Pulmonary artery endothelial cell (primary cell): ENCODE measurements at places on chromosomes 7 and 10. TPM values are rescaled to one million over a fixed set of nuclear protein-coding genes. Genes with fewer than 3 reads are reported as not detected.
A peak's percentile ranks its signal among the peaks of the same experiment; 100 is the strongest.

DNA sequence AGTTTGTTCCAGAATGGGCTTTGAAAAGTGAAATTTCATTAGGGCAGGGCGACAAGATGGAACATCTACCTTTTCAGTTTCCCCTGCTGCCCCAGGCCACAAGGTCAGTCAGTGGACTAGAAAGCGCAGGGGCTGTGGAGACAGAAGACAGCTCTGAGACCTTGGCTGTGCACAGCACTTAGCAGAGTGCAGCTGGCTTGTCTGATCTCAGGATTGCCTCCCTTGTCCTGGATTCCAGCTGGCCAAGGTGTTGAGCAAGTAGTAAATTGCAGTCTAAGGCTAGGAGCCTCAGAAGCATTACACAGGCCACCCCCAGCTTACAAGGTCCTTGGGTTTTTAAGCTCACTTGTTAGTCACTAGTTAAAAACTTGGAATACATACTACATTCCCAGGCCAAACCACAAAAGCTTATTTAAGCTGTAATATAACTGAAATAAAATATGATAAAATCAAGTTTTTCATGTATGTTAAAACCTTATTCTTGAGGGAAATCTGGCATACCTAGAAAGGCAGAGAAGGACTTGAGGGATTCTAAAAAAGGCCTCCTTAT lies 67.3 kb upstream of the NPY start:
- DNase-seq: no peak

GRCh38 chr10:16814012-16814411 lies 3.2 kb downstream of the RSU1 start:
- no peak for DNase-seq

DNA sequence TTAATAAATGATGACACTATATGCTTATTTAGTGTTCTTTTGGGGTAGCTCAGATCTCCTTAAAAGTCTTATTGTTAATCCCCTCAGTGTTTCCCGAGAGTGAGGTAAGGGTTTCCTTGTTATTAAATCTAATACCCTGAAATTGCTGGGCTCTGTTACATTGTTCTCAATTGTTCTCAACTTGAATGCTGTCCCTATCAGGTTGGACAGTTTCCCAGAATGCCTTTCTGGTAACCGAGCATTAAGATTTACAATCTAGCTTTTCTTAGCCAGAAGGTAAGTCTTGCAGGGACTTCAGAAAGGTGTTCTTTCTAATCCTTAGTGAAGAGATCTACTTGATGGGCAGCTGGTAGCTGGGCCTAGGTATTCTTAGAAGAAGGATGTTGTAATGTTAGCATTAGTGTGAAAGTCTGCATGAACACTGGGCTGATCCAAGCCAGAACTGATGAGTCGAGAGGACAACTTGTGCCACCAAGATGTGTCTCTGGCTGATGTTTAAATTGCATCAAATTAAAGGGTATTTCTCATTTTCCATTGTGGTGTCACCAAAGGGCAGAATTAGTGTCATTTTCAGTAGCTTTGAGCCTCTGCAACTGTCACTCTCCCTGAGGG lies 89.9 kb downstream of the SND1 start:
- DNase-seq: no peak

- peak; percentile 61 for DNase-seq
Observed at GRCh38 chr7:150992833-150993302, 2.1 kb downstream of the NOS3 start.

PNLIP gene
- not detected in 2 replicates for total RNA-seq

KIAA1217 gene
- 0.88 and 1.5 TPM in 2 replicates for total RNA-seq

DNA sequence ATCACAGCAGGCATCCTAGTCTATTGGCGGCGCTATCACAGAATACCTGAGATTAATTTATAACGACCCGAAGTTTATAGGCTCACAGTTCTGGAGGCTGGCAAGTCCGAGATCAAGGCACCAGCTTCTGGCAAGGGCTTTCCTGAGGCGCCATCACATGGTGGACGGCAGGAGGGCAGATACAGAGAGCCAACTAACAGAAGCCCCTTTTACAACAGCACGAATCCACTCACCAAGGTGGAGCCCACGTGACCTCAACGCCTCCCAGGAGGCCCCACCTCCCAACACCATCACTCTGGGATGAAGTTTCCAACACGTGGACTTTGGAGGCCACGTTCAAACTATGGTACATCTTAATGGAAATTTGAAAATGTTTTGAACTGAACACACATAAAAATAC lies 255.3 kb downstream of the ELFN1 start:
- no peak for DNase-seq

DNA sequence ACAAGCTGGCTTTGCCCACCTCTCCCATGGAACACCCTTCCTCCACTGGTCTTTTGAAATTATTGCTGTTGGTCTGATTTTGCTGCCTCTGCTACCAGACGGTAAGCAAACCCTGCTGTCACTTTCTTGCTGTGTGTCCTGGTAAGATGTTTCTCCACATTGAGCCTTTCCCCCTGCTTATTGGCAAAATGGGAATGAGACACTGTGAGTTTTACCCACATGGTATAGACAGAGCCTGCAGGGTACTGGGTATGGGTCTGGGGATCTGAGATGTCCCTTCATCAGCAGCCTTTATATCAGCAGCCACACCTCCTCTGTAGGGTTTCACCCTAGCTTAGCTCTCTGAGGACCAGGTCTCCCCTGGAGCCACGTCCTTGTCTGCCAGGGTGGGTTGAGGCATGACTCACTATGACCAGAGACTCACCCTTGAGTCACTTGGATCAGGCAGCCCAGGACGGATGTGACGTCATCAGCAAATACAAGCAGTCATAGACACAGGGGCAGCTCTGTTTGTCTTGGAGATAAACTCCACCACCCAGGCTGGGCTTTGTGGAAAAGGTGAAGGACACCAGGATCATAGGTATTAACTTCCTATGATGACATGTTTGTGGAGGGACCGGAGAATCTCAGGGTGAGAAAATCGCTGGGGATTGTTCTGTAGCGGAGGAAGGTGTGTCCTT lies 17.9 kb upstream of the BAIAP2L1 start:
- peak; percentile 73 for DNase-seq

- DNase-seq: no peak
Observed at GRCh38 chr7:50306494-50307367, 2.2 kb downstream of the IKZF1 start.

DNA sequence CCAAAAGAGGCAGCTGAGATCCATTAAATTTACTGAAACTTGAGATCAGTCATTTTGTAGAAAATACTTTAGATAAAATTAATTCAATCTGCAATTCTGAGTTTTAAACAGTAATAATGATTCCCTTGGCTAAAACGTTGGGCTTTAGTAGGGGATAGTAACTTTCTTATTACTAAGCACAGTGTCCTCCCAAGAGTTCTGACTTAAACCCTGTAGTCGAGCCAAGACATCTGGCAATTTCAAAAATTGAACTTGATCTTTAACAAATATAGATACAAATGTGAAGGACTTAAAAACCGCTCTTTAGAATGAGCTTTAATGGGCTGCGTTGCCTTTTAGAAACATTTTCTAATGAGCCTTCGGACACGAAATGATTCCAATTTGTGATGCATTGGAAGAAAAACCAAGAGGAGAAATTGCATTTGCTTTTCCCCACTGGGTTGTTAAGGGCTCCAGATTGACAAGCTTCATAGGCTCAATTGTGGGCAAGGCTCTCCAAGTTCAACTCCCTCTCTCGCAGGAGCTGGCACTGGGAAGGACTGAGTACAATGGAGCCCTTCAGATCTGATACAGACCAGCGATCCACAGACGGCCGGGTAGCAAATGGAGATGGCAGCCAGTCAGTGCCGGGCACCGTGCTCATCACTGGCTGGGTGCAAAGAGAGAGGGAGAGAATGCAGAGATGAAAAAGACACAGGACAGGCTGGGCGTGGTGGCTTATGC lies 921.3 kb upstream of the AUTS2 start:
- DNase-seq: no peak

DNA sequence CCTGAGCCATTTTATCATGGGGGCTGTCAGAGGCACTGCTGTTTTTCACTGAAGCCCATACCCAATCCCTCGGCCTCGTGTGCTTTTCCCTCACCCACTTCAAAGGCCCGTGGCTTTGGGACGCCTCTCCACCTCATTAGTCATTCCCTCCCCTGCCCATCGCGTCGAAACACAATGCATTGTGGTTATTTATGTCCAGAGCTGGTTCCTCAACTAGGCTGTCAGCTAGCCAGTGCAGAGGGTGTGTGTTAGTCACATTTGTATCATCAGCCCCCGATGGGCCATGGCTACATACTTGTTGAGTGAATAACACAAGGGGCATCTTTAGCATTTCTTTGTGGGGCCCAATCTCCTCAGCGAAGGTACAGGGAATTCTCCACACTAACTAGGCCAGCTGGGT lies 3.8 kb upstream of the CRCP start:
- no peak for DNase-seq

- DNase-seq: no peak
Observed at GRCh38 chr10:48197236-48197899, 77.1 kb downstream of the FRMPD2 start.

GRCh38 chr10:97729014-97729413 lies 7.9 kb upstream of the ZFYVE27 start:
- no peak for DNase-seq

DNA sequence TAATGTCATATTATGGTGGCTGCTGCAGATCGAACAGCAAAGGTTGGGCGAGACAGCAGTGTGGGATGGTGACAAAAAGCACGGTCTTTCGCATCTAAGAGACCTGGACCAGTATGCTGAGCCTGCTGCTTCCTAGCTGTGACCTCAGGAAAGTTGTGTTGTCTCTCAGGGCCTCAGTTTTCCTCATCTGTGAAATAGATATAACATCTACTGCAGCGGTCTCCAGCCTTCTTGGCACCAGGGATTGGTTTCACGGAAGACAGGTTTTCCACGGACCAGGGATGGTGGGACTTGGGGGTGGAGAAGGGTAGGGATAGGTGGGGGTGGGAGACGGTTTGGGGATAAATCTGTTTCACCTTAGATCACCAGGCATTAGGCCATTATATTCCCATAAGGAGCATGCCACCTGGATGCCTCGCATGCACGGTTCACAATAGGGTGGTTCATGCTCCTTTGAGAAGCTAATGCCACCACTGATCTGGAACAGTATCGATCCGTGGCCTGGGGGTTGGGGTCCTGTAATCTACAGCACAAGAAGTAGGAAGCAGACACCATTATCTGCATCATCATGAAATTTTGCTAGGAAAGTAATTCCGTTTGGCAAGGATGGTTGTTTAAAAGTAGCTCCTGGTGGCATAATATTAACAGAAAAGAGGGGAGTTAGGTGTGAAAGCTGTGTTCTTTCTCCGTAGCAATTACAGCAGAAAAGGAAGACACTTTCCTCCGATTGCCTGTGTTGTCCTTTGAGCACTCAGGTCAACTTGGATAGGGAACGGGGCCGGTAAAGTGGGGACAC lies 10.8 kb downstream of the KLF6 start:
- no peak for DNase-seq

DNA sequence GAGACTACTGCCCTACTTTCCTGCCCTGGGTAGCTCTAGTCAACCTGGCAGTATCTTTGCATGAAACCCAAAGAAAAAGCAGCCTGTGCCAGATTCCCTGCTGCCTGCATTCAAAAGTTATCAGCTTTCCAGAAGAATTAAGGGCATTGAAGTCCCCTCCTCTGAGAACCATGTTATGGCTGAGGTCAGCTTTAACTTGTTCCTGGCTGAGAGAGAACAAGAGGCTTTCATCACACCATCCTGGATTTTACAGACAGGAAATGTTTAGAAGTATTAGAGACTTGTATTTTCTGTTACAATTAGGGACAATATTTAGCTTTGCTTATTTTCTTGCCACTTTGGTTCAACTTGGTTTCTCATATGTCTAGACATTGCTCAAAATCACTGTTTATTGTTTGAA lies 238.8 kb downstream of the ARL4A start:
- no peak for DNase-seq

GRCh38 chr10:86361156-86362128 lies 5.2 kb downstream of the GRID1 start:
- no peak for DNase-seq

DNA sequence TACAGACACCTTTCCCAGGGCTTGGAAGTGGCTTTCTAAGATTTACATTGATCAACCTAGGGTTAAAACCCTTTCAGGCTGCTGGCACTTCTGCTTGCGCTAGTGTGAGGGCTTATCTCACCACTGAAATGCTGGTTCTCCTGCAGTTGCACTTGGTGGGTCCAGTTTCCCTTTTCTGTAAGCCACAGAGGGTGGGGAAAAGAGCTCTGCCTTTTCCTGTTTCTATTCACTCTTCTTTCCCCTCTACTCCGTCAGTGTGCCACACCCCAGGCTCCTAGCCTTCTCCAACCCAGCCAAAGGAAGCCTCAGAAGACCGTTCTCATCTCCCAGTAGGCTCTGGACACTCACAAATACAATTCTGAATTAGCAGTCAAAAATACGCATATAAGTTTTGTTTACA lies 19.0 kb upstream of the CAPZA2 start:
- DNase-seq: no peak
